ENCODE measurements at places on chromosomes 12 and 14.

DNA sequence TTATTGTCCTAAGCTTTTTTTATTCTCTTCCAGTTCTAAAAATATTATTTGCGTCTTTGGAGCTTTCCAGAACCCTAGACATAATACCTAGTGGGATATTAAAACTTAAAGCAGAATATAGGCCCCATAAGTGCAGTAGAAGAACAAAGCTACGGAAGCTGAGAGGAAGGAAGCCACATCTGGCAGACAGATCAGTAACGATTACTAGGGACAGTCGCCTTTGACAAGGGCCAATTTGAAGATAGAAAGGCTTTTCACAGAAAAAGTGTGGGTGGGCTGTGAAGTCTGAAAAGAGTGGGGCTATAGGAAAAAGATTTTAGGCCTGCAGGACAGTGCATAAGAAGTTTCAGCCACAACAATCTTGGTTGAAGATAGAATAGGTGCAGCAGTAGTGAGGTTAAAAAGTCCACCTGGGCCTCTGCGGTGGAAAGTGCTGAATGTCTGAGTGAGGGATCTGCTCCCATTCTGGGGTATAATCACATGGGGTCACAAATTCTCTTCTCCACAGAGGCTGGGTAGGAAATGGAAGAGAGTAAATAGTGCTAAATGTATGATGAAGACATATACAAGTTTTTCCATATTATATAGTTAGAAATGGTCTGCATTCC is 114.5 kb downstream of the CMAS start:
- DNase-seq, result no peak

DNA sequence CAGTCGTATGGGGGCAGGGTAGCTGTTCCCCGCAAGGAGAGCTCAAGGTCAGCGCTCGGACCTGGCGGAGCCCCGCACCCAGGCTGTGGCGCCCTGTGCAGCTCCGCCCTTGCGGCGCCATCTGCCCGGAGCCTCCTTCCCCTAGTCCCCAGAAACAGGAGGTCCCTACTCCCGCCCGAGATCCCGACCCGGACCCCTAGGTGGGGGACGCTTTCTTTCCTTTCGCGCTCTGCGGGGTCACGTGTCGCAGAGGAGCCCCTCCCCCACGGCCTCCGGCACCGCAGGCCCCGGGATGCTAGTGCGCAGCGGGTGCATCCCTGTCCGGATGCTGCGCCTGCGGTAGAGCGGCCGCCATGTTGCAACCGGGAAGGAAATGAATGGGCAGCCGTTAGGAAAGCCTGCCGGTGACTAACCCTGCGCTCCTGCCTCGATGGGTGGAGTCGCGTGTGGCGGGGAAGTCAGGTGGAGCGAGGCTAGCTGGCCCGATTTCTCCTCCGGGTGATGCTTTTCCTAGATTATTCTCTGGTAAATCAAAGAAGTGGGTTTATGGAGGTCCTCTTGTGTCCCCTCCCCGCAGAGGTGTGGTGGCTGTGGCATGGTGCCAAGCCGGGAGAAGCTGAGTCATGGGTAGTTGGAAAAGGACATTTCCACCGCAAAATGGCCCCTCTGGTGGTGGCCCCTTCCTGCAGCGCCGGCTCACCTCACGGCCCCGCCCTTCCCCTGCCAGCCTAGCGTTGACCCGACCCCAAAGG is 804 bp downstream of the GAPDH start:
- DNase-seq, result peak; percentile 72

- DNase-seq, result peak; percentile 28
Observed at GRCh38 chr12:95959107-95959506, 16.0 kb downstream of the AMDHD1 start.

GRCh38 chr12:132639956-132640520 is 21.5 kb downstream of the P2RX2 start:
- DNase-seq, result no peak

DNA sequence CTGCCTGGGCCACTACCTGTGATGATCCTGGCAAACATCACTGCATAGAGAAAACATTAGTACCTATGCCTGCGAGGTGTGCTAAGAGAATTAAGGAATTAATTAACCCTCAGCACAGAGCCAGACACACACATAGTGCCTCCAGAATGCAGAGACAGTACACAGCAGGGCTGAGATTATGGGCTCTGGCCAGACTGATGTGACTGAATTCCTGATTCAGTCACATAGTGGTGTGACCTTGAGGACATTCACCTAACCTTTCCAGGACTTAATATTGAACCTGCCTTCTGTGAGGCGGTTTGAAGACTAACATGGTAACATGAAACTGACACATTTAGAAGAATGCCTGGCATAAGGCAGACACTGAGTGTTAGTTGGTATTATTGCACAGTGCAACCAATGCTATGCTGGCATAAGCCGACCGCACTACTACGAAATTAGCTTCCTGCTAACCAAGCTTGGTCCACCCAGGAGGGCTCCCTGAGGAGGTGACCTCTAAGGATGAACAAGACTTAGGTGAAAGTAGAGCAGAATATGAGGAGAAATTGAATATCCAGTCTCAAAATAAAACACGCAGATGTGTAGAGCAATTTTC is 32.0 kb upstream of the SELPLG start:
- no peak for DNase-seq

- DNase-seq, result no peak
Observed at GRCh38 chr12:8662593-8662992, at the start of gene MFAP5. TSS of gene MFAP5 (minus strand) at chr12:8662826. CDS start at chr12:8662104, 722 bp downstream.

DNA sequence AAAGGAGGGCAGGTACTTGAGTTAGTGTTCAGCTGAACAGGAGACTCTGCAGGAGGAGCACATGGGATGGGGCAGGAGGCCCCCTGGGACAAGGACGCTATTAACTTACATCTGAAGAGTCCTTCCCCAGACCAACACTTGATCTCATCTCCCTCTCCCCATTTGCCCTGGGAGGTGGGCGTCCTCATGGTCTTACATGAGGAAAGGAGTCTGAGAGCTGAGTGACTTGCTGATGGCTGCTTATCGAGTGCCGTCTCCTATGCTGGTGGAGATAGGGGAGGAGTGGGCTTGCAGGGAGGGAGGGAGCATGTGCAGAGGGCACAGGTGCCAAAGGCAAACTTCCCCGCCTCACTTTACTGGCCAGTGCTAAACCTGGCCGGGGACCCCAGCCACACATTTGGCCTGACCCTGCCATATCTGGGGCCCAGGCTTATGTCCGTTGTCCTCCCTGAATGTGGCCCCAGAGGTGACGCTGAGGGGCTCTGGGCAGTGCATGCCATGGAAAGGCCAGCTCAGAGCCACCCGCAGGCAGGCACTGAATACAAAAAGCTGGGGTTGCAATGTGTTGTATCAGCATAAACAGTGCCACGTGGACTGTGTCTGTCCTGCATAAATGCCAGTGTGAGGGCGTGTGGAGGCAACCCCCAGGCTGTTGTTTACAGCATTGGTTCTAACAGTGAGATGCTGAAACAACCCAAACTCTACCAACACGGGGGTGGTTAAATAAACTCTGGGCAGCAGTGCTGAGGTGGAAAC is 29.4 kb downstream of the FAIM2 start:
- DNase-seq, result no peak

DNA sequence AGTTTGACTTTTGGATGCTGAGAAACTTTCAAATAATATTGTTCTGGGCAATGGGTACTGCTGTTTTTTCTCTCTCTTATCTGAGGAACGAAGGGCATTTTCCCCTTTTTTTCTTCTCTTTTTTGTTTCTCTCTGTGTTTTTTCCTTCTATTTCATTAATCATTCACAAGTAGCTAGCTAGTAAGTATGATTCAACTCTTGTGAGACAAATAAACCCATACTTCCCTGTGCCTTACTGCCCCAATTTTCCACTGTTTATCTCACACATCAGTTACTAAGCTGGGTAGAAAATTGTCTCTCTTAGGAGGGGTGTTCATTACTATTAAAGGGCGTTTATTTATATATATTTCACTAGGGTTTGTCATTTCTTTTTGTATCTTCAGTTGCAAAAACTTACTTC is 437.6 kb downstream of the RERGL start:
- DNase-seq, result no peak

DNA sequence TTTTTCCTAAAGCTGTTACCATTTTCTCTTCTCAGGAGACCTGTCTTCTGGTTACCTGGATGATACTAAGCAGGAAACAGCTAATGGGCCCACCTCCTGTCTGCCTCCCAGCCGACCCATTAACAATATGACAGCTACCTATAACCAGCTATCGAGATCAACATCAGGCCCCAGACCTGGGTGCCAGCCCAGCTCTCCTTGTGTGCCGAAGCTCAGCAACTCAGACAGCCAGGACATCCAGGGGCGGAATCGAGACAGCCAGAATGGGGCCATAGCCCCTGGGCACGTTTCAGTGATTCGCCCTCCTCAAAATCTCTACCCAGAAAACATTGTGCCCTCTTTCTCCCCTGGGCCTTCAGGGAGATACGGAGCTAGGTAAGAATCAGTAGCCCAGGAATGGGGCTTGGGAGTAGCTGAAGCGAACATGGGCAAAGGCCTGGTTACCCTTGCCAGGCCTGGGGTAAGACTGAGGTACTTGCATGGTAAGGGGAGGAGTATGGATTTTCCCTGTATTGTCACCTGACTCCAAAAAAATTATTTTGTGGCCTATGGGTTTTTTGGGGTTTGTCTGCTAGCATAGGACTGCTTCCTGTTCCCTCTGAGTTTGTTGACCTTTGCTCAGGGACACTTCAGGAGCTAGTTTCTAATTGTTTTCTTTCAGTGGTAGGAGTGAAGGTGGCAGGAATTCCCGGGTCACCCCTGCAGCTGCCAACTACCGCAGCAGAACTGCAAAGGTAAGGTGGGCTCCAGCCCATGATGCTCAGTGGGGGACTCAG is 26.6 kb downstream of the TRAFD1 start:
- DNase-seq, result no peak

DNA sequence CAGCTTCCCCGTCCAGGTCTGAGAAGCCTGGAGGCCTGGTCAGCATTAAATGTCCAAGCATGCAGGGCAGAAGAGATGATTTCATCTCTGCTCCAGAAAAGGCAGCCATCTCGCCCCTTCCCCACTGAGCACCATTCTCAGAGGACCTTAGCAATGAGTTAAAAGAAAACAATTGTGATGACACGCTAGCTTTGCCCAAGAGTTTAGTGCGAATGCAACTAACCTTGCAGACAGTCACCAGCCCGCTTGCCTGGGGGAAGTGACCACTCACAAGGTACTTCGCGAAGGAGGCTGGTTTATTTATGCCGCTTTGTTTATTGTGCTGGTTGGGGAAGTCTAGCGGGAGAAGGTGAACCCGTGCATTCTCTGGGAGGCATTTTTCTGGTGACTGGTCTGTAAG is 170.7 kb downstream of the RBM19 start:
- DNase-seq, result no peak

DNA sequence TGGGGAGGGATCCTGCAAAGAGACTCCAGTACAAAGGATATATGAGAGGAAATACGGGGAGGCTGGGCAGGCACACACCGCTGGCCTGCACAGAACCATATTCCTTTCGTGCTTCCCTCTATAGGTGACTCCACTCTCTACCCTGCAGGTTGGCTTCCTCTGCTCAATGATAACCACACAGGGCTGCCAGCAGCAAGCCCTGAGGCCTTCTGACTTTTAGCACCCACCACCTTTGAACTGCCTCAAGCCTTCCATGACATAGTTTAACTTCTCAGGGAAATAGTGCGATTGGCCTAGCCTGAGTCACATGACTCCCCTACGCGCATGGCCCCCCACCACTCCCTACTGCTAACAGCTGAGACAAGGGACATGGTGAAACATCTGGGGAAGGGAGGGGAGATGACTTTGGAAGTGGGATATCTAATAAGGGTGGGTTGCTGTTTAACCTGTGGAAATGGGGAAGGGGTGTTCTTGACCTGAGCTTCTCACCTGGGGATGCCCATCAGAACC is 3.0 kb upstream of the FOXN3 start:
- no peak for DNase-seq
